ENCODE measurements at places on chromosomes 7 and 10.

GRCh38 chr7:90710466-90710850, 114.3 kb downstream of the CDK14 start:
- DNase-seq, result no peak

- DNase-seq, result no peak
Measured at GRCh38 chr10:35578618-35578956, 26.6 kb upstream of the GJD4 start.

GRCh38 chr7:47915616-47915976, 32.7 kb downstream of the PKD1L1 start:
- DNase-seq, result no peak

DNA sequence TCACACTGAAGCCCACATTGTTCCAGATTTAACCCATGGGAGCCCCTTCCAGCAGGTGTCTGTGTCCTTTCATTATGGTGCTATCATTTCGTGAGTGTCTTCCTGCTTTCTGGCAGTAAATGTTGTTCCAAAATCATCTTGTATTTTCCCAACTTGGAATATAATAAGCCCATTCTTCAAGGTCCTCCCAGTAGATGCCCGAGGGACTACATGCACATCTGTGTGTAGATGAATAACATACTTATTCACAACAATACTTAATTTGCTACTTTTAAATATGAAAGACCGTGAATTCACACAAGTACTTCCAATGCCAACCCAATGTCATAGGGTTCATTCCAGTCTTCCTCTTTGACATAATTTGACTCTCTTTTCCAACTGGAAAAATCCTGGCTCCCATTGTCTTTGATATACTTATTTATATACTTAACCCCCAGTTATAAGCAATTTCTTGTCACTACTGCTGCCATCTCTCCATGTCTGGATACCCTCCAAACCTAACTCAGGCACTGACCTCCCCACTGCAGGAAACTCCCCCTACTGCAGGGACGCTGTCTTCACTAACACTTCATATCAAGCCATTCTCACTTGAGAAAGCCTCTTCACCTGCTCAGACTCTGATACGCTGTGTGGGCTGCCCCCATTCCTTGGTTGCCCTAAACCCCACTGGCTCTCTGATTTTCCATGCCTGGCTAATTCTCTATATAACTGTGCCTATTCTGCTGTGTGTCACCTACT, 1119.2 kb downstream of the CNTNAP2 start:
- DNase-seq, result no peak

DNA sequence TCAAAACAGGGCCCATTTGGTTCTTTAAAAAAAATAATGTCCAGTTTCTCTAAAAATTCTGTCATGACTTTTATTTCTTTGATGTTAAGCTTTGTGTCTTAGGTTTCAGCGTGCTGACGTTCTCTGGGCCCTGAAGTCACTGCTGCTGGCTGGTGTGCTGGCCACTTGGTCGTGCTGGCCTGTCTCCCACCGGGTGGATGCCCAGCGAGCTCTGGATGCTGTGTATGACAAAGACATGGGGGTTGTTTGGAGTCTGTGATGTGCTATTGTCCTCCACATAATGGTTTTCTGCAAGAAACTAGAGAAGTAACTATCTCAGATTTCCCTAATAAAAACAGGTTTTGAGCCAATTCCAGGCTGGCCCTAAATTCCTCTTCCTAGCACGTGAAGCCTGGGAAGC, 9.5 kb upstream of the IDI2 start:
- no peak for DNase-seq

DNA sequence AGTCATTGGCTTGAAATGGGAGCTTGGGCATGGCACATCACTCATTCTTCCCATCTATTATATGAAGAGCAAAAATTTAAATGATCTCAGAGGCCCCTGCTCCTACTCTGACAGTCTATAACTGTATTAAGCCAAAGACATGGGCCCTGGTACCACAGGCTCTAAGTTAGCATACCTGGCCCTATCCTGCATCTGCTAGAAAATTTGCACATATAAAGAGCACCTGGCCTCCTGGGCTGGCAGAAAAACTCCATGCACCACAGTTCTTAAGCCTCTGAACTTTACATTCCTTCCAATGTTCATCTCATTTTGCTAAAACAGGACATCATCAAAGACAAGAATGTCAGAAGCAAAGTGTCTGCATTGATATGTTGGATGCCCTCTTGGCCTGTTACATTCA, 29.6 kb upstream of the ANK3 start:
- no peak for DNase-seq

DNA sequence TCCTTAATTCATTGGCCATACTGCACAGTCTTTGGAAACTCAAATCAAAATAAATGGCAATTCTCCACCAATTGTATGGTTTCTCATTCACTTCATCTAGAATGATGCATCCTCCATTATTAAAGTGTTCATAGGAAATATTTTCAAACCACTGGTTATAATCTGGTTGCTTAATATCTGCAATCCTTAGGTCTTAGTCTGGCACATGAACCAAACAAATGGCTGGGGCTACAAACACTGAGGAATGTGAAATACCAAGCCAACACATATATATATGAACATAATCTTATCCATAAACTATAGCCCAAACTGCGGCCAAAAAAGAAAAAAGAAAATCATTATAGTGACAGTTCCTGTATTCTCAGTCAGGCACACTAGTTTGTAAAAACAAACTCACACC, 5.7 kb upstream of the MSS51 start:
- DNase-seq, result no peak

- no peak for DNase-seq
Measured at GRCh38 chr7:31310321-31310935, 30.1 kb downstream of the NEUROD6 start.

DNA sequence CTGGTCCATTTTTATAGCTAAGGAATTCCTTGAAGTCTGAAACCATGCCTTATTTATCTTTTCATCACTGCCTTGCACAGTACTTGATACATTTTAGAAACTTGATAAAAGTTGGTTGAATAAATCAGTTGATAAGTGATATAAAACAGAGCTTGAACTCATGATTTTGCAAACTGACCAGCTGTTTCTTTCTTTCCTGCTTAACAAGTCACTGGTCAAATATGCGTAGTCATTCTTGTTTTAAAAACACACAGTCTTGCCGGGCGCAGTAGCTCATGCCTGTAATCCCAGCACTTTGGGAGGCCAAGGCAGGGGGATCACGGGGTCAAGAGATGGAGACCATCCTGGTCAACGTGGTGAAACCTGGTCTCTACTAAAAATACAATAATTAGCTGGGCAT, 6.3 kb downstream of the TPST1 start:
- DNase-seq, result no peak

DNA sequence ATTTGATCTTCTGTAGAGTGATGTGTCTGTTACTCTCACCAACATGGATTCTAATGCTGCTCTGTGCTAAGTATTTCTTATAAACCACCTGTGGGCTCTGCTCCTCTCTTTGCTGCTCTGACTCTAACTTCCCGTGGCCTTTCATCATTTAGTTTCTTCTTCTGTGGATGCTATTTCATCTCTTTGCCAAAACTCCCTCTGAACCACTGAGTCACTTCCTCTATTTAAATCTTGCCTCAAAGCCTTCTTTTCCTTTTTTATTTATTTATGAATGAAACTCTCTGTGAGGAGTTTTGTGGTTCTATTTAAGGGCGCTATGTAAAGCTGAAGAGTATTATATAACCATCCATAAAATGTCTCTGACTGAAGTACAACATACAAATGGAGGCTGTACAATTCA, 538.5 kb downstream of the SUGCT start:
- no peak for DNase-seq

GRCh38 chr7:141676618-141677017, 25.3 kb downstream of the DENND11 start:
- DNase-seq, result no peak

- DNase-seq, result no peak
Measured at GRCh38 chr10:124022066-124022465, 71.3 kb downstream of the CHST15 start.

DNA sequence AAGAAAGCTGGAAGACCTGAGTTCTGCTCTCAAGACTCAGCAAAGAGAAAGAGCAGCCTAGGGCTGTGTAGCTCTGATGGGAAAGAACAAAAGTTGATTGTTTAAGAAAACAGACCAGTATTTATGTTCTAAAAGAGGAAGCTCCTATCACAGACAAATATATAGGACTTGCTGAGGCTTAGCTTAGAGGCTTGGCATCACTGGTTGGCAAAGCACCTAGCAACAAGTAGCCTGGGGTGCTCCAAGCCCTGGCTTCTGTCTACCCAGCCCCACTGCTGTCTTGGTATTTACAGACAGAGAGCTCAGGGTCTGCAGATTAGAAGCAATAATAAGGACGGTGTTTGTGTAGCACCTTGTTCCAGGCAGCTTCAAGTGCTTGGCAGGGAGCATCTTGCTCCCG, 36.9 kb upstream of the CCDC3 start:
- DNase-seq, result no peak

DNA sequence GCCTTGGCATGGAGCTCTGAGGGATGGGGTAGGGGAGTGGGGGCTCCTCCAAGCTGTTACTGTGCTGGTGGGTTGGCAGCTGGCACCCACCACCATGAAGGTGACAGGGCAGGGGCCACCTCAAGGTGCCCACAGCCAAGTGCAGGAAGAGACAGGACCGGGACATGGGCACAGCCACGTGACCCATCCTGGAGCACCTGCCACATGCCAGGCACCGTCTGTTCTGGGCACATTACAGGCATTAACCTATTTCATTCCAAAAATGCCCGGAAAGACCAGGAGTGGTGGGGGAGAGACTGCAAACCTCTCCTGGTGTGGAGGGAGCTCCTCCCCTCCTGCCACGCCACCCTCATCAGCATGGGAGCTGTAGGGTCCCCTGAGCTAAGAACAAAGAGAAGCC, 56.7 kb downstream of the CAMK2B start:
- no peak for DNase-seq

DNA sequence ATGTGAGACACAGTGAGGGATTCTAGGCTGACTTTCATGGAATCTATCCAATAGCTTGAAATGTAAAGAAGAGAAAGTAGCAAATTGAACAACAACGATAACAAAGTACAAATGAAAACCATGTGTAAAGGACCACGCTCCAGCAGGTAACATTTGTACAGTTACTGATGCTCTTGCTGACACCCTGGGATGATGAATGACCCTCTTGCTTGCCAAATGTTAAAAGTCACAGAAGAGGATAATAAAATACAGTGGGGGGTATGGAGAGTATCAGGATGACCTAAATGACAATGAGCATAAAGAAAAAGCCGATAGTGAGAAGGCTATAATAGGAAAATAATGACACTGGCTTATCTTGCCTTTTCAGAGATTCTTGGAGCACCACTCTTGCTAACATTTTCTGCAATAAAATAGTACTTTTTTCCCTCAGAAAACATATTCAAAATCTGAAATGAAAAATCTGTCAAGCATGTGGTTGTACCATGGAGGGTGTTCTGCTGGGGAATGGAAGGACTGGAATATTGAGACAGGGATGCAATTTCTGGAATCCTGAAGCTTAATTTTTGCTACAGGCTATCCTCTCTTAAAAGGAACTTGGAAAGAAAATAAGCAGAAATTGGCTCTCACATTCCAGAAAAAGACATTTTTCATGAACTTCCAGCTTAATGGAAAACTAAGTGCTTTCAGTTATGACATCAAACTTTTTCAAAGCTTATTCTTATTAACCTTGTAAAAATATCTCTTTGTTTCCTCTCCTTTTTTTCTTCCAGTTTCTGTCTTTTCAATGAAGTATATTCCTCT, 303.2 kb upstream of the GHITM start:
- DNase-seq, result no peak

- DNase-seq, result no peak
Measured at GRCh38 chr10:126431816-126432215, 43.5 kb upstream of the ADAM12 start.

DNA sequence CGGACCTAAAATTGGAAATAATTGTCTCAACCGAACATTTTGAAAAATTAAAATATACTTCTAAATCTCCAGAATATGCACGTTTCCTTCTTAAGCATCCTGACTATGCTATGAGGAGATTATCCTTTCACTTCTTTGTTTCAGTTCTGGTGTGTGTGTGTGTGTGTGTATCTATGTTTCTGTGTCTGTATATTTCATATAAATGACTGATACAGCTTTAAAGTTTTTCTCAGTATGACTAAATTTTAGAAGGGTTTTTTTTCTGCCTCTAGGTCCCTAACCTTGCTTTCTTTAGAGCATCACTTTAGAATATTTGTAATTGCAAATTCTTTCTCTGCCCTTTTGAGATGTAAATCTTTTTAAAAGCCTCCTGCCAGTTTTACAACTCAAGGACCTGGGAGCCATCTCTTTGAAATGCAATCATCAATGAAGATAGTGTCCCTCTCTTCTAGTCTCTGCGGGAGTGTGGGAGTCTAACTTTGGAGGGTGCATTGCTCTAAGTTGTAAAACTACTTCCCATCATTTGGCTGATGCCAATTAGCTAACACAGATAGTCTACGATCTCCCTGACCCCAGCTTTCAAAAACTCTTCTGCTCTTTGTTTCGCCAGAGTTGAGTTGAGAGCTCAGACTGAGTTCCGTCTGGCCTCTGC, 782.0 kb upstream of the ZWINT start:
- DNase-seq, result no peak

DNA sequence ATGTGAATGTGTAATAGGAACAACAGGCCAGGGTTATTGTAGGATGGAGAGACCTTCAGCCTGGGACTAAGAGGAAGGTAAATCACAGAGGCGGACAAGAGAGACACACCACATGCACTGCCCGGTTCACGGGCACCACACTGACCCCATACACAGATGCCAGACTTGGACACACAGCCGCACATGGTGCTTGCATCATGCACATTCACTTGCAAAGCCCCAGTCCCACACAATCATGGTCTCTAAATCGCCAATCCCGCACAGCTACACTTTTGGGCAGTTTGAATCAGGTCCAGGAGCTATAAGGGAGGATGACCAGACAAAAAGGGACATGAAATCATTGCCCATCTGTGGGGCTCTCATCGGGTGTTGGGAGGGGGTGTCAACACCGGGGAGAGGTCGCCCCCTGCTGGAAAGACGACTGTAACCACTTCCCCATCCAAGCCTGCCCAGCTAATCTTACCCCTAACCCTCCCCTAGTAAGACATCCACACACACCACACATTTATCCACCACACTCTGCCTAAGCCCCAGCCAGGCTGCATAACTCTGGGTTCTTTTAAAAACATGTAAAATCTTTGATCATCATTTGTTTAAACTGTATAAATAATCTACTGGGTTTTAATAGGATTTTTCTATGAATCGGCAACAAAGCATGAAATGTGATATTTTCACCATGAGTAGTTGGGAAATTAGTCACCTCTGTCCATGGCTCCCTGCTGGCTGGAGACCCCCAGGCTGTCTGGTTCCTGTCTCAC, 40.5 kb upstream of the SLF2 start:
- peak; percentile 28 for DNase-seq

DNA sequence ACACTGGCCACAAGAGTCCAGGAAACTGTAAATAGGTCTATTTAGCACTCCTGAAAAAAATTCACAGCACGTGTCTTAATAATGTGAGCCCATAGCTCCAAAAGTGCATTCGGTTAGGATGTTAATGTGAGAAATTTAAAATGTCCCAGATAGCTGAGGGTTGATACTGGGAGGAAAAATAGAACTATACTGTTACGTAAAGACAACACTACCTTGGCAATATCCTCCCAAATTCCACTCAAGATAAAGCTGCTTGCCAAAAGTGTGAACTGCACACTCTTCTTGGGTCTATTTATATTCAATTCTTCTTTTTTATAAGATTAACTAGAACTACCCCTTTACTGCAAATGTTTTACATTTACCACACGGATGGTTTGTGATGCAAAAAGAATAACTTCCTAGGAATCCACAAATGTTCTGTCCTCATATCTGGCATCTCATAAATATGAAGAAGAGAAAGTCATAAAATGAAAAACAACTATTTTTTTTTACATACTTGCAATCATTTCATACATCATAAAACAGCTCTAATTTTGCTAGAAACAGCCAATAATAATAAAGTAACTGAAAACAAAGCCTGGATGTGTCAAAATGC, 10.4 kb downstream of the RAB11FIP2 start:
- DNase-seq, result no peak

Measured in stimulated activated CD4-positive, alpha-beta T cell treated with anti-CD3 and anti-CD28 coated beads, Interleukin-1b, Interleukin-23, amount 100 ng/mL, for 4 hours (primary cell).